ENCODE measurements at places on chromosomes 11 and 22. TPM values are rescaled to one million over a fixed set of nuclear protein-coding genes. Genes with fewer than 3 reads are reported as not detected.
A peak's percentile ranks its signal among the peaks of the same experiment; 100 is the strongest.

DNA sequence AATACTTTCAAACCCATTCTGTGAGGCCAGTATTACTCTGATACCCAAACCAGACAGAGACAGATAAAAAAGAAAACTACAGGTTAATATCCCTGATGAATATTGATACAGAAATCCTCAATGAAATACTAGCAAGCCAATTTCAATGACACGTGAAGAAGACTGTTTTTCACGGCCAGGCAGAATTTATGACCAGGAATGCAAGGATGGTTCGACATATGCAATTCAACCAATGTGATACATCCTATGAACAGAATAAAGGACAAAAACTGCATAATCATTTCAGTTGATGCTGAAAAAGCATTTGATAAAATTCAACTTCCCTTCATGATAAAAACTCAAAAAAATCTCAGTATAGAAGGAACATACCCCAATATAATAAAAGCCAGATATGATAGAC is 44.5 kb downstream of the SLC22A24 start:
- no peak for DNase-seq

DNA sequence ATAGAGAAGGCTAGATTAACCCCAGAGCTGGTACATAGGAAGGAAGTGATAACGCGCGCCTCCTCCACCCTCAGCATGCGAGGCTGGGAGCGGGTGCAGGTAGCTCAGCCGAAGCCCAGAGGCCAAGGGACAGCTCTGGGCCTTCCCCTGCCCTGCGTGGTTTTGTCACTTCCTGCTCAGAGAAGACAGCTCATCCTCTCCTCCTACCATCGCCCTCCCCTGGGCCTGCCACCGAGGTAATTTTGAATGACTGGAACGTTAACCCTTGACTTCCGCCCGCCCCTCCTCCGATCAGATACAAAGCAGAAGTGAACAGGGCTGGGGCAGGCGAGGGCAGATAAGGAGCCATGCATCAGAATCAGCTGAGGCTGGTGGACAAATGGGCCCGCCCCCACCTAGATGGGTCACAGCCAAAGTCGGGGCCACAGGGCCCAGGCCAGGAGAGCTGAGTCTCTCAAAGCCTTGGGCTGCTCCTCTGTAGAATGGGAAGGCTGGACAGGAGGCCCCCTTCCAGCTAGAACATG is 1.6 kb downstream of the RAC2 start:
- peak; percentile 97 for DNase-seq

DNA sequence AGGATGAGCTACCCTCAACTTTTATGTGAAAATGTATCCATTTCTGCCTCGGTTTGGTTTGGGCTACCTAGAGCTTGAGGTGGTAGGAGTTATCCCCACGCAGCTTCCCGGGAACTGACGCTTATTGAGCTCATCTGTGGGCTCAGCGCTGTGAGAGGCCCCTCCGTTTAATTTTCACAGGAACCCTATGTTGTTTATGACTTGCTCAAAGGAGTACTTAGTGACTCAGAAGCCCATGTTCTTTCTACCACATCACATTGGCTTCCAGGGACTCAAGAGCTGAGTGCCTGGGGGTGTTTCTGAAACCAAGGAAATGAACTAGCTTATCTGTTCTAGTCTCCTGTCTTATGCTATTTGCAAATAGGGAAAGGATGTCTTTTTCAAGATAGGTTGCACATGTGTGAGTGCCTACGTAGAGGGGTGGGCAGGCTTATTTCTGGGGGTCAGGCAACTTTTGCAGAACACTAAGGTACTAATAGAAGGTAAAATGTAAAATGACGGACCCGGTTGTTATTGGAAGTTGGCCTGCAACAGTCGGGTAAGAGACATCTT is 40.5 kb downstream of the MICAL2 start:
- peak; percentile 46 for DNase-seq

GRCh38 chr11:104764710-104765045 is 133.6 kb downstream of the CASP12 start:
- DNase-seq, result no peak

DNA sequence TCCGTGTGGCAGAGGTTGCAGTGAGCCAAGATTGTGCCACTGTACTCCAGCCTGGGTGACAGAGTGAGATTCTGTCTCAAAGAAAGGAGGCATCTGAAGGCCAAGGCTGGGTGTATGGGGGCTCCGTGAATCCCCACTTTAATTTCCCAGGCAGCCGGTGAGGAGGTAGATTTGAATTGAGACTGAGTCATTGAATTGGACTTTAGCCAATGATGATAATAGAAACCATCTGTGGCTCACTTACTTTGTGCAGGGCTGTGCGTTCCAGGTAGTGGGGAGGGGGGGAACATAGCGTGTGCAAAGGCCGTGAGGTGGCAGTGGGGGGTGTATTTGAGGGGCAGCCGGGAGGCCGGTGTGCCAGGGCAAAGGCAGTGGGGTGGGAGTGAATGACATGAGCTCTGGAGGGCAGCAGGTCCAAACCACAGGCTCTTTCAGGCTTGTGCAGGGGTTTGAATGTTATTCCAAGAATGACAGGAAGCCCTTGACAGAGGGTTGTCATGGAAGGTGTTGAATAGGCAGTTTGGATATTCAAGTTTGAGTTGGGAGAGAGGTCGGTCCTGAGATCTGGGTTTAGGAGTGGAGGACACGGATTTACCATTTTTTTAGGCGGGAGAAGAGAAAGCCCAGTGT is 6.1 kb downstream of the ARHGAP8 start:
- DNase-seq, result no peak

DNA sequence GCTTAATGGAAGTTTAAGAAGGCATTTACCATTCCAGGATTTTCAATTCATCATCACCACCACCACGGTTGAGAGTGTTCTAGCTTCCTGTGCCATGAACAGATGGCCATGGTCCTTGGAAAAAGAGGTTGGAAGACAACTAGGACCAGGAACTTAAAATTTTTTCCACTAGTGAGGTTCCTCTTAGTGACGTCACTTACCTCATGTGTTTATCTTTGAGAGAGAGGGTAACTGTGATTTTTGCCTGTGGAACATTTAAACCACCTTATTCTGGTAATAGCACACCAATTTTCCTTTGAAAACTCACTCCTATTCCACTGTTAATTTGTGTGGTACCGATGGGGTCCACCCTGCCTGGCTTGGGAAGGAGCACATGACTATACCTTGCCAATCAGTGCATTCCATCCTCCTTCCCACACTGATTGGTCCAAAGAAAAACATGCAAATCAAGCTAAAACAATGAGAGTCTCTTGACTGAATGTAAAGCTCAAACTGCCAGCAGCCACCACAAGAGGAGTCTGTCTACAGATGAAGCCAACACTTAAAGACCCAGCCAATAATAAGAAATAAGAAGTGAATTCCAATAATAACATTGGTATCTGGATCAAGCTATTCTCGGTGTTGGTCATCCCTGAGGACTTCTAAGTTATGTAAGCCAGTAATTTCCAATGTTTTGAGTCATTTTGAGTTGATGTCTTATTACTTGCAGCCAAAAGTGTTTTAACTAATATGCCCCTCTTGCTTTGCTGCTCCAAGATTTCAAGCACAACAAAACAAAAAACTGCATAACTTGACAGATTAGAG is 111.8 kb downstream of the MPPED2 start:
- DNase-seq, result no peak

GRCh38 chr11:63017306-63017974 is 1.8 kb upstream of the SLC22A8 start:
- no peak for DNase-seq

Gene ZNF215
- total RNA-seq, result 0.68 TPM

Gene MYRF
- total RNA-seq, result 4.9 TPM

Gene MMP3
- total RNA-seq, result not detected

Gene OR8D4
- total RNA-seq, result not detected

Gene KDM4E
- not detected for total RNA-seq

Gene MS4A8
- total RNA-seq, result not detected

All from activated CD4-positive, alpha-beta memory T cell treated with anti-CD3 and anti-CD28 coated beads, Interleukin-2, amount 10 ng/mL, durations not matched to agents 7 days and 5 days (primary cell).